Vagina (tissue), 2 donors: ENCODE measurements at places on chromosomes 12 and 14.

DNA sequence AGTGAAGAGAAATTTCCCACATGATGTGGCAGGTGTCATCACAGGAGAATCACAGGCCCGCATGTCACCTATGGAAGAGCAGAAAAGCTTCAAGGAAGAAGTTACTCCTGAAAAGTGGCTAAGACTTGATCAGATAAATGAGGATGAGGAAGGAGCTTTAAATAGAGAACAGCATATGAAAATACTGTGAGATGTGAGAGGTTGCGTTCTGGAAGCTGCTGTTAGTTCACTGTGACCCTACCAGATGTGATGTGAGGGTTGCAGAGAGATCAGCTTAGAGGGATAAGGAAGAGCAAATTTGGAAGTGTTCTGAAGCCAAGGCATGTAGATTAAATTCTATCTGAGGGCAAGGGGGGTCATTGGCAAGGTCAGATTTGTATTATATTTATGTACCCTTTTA is 17.1 kb downstream of the ERP27 start:
- H3K36me3 ChIP-seq: no peaks in the 10 kb centered on the region
- no peaks in the 10 kb centered on the region for H3K27me3 ChIP-seq
- no peak overlapping the region for H3K27ac ChIP-seq
- DNase-seq: no peak
- H3K4me1 ChIP-seq: no peaks in the 10 kb centered on the region

GRCh38 chr12:93759512-93760081 is 82.4 kb downstream of the CRADD start:
- H3K27ac ChIP-seq: no peak overlapping the region
- no peaks in the 10 kb centered on the region for H3K36me3 ChIP-seq
- no peak for DNase-seq
- H3K4me3 ChIP-seq: no peak overlapping the region
- H3K4me1 ChIP-seq: peaks cover 40% of the 10 kb centered on the region

- no peaks in the 10 kb centered on the region for H3K36me3 ChIP-seq
- DNase-seq: no peak
- peaks cover 5% of the 10 kb centered on the region for H3K4me1 ChIP-seq
- H3K27me3 ChIP-seq: no peaks in the 10 kb centered on the region
- no peak overlapping the region for H3K27ac ChIP-seq
- no peak overlapping the region for H3K4me3 ChIP-seq
These were observed 82.9 kb downstream of the FGD4 start for GRCh38 chr12:32482226-32482625.

DNA sequence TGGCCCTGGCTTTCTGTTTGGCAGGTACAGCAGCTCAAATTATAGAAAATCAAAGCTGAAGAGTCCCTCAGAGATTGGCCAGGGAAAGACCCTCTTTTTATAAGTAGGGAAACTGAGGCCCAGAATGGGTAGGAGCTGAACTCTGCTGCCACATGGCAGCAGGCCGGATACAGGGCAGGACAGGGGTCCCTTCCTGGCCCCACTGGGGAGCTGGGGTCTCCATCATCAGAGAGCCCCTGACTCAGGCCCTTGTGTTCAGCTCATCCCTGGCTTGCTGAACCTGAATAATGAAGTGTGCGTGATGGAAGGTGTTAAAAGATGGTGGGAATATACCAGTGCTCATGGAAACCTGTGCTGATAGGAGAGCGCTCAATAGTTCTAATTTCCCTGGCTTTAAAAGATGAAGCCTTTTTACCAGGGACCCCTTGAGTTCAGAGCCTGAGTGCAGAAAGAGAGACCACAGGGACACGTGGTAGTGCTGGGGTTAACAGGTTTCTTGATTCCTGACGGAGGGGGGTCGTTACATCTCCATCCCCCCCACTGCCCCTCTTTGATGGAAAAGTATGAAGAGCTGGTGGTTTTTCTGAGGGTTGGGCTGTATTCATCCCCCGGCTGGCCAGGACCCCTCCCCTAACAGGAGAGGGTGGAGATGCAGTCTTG is 4.4 kb downstream of the DLK1 start:
- no peaks in the 10 kb centered on the region for H3K4me1 ChIP-seq
- no peak overlapping the region for H3K27ac ChIP-seq
- DNase-seq: no peak

GRCh38 chr12:120350576-120351350 is 18.2 kb downstream of the MSI1 start:
- no peaks in the 10 kb centered on the region for H3K36me3 ChIP-seq
- H3K27me3 ChIP-seq: no peaks in the 10 kb centered on the region
- H3K4me1 ChIP-seq: no peaks in the 10 kb centered on the region
- no peak overlapping the region for H3K27ac ChIP-seq
